ENCODE measurements at places on chromosomes 5 and 9.

GRCh38 chr9:70557661-70558369 lies 143.4 kb upstream of the KLF9 start:
- DNase-seq: no peak

DNA sequence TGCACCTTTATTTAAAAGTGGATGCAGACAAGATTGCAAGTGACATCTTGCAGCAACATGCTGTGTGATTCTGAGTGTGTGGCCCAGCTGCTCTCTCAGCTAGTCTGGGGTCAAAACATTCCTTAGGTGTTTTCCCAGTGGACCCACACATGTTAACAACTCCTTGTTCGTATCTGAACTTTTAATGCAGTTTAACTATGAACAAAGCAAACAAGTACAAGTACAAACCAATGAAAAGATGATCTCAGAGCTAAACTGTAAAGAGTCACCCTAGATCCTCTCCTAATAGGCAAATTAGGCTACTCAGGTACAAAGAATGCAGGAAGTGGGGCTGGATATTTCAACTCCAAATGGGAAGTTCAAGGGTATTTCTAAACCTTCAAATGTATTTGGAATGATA lies 108.4 kb downstream of the ENTREP1 start:
- DNase-seq: no peak

GRCh38 chr5:14057289-14057688 lies 85.9 kb upstream of the TRIO start:
- no peak for DNase-seq

DNA sequence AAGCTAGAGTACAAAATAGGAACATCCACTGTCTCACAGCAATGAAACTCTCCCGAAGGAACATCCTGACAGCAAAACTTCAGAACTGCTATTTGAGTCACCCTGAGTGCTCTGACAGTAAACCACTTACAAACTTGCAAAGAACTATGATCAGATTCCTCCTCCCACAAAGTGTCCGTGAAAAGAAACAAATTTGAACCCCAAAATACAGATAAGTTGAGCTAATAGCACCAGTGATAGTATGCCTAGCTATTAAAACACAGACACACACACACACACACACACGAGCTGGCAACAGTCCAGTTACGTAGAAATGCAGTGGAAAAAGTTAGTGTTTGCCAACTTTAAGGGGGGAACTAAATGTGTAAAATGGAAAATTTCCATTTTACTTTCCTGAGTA lies 3.1 kb upstream of the GLIS3 start:
- DNase-seq: no peak

GRCh38 chr5:36530215-36530614 lies 76.2 kb upstream of the SLC1A3 start:
- no peak for DNase-seq

GRCh38 chr5:79077680-79078365 lies 8.3 kb downstream of the BHMT2 start:
- DNase-seq: no peak

GRCh38 chr5:78698191-78698791 lies 49.7 kb upstream of the LHFPL2 start:
- peak; percentile 63 for DNase-seq

GRCh38 chr5:151108566-151108965 lies 27.7 kb upstream of the TNIP1 start:
- DNase-seq: no peak

DNA sequence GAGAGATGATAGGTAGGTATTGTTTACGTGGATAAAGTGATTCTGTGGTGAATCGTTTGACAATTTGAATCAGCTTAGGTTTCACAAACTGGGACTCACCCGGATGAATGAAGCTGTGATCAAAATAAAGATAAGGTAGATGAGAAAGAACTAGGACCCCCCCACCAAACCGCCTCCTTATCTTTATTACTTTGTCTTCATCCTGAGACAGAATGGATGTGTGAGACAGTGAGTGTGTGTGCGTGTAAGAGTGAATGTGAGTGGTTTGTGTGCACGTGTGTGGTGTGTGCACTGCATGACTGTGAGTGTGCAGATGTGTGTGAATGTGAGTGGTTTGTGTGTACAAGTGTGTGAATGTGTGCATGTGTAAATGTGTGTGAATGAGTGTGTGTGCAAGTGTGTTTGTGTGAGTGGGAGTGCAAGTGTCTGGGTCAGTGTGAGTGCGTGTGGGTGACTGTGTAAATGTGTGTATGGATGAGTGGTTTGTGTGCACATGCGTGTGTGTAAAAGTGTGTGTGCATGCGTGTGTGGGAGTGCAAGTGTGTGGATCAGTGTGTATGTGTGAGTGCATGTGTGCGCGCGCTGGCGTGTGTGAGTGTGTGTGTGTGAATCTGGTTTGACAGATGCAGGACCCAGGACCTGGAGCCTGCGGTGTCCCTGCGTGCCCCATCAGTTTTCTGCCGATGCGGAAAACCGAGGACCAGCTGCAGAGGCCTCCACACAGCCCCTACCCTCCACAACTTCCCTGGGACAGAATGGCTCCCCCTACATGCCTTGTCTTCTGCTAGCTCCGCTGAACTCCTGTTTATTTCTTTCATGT lies 11.4 kb upstream of the ENG start:
- no peak for DNase-seq

DNA sequence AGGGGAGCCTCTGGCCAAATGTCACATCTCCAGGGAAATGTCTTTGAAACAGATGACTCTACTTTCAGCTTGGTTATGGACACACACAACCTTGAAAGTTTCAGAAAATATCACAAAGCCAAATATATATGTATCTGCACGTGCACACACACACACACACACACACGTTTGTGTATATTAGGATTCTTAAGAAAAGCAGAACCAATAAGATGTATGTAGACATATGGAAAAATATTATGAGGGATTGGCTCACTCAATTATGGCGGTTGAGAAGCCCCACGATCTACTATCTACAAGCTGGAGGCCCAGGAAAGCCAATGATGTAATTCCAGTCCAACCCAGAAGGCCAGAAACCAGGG lies 194.9 kb downstream of the PALM2AKAP2 start:
- no peak for DNase-seq

DNA sequence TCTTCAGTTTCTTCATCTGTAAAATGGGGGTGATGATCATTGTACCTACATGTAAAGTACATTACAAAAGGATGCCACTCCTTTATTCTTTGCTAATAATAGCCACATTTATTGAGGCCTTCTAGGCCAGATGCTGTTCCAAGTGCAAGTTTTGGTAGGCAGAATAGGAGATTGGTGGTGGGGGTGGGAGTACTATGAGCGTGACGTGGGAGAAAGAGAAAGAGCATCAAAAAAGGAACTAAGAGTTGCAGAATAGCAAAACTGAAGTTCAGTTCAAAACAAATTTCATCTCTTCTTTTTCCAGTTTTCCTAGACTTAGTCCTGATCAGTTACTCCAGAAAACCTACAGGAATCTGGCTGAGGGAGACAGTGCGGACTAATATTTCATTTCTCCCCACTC lies 174.1 kb downstream of the SNX18 start:
- DNase-seq: no peak

DNA sequence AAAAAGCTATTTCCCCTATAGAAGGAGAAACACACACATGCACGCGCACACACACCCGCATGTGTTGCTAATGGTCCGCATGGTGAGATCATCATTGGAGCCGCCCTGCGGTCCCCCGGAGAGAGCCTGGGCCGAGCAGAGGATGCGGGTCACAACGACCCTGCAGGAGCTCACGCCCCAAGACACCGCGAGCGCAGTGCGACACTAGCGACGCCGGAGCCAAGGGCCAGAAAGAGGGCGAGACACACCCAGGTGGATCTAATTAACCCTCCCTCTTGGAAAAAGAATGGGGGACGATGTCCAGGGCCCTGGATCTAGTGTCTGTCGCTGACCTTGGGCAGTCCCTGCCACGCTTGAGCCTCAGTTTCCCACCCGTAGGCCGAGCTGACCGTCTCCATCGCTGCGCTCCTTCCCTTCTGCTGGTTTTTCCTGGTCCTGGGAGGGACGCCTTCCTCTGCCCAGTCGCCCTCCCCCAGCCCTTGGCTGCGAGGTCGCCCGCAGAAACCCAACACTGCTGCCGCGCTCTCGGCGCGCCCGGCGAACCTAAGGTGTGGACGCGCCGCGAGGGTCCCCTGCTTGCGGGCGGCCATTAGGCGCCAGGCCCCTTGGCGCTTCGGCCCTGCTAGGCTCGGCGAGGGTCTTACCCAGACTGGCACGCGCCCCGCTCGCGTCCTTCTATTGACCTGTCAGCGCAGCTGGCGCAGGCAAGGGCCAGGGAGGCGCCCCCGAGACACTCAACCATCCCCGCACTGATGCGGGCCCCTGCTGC lies 47.5 kb upstream of the RNF20 start:
- DNase-seq: peak; percentile 18

GRCh38 chr5:135829681-135830383 lies 4.6 kb upstream of the SLC25A48 start:
- peak; percentile 80 for DNase-seq

DNA sequence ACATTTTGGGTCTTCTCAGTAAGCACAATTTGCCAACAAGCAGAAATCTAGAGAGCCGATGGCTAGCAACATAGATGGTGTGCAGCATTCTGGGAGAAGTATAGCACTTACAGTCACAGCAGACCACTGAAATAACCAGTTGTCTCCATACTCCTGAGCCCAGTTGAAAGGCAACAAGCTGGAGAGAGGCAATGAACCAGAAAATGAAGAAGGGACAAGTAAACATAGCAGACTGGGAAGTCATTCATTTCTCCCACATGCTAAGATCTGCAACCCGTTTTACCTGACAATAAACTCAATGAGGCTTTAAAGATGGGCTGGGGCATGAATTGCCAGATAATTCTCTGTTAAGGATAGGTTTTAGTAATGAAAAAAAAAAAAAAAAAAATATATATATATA lies 575.6 kb upstream of the GRAMD2B start:
- DNase-seq: no peak

DNA sequence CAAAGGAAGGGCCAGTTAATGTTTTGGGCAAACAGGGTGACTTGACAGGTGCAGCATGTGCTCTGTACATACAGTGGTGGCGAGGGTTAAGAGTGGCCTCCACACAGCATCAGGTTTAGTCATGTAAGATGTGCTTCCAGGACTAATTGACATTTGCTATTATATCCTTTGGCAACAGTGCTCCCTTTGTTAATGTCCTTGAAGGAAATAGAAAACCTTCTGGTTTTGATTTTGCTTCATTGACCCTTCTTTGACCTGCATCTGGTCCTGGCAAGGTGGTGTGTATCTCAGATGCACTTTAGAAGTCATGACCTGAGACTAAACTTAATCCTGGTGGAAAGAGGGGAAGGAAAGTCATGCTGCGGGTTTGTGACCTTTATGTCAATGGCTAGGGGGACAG lies 440.0 kb downstream of the ENC1 start:
- no peak for DNase-seq

DNA sequence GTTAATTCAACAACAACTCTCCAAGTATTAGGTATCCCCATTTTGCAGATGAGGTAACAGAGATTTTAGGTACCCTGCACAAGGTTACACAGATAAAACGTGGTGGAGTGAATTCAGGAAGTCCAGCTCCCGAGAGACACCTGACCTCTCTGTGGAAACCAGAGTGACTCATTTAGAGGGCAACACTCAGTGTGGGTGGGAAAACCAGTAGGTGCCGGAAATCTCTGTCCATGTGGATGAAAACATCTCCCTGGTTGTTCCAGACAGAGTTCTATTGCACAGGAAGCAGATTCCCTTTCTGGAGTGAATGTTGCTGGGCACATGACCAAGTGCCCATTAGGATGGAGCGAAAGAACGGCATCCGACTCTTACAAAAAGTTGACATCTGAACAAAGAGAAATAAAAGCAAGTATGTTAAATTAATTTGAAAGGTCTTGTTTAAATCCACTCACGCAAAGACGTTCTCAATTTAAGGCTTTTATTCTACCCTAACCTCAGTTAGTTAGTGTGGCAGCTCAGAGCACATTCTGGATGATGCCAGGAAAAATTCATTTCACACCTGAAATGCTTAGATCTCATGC lies 391.9 kb upstream of the WWC1 start:
- DNase-seq: no peak

DNA sequence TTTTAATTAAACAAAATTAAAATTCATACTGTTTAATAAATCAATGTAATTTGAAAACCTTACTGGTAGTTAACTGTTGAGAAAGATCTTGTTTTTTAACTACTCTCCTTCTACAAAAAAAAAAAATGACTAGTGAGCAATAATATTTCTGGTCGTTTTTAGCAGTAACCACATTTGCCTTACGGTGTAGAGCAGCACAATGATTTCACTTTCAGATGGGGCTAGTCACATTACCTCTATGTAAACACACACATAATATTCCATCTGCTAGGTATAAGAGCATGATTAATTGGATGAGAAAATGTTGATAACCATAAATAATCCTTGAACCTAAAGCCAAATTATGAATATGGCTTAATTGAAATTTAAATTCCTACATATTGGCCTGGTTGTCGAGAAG lies 198.1 kb downstream of the CHSY3 start:
- no peak for DNase-seq

- no peak for DNase-seq
Observed at GRCh38 chr5:139605887-139606286, 42.3 kb upstream of the CXXC5 start.

- DNase-seq: no peak
Observed at GRCh38 chr9:116278326-116278725, 124.7 kb downstream of the PAPPA start.

DNA sequence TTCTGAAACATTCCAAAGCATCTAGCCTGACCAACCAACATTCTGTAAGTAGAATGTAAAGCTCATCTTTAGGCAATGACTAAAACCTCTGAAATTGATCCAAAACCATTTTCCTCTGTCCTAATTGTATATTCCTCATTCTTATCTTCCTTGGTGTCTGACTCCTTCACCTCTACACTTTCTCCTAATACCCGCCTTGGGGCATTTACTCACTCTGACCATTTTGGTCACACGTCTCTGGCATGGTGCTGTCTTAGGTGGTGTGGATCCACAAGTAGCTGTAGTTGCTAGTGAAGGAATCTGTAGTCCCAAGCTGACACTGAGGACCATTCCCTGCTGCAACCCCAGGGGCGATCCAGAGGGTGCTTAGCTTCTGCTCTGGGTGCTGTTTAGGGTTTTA lies 40.8 kb upstream of the LMNB1 start:
- DNase-seq: no peak

Measured in hindlimb muscle (tissue), 1 donor.